Gastroesophageal sphincter (tissue), 4 donors: ENCODE measurements at places on chromosomes 16 and 17.
A peak's percentile ranks its signal among the peaks of the same experiment; 100 is the strongest.

DNA sequence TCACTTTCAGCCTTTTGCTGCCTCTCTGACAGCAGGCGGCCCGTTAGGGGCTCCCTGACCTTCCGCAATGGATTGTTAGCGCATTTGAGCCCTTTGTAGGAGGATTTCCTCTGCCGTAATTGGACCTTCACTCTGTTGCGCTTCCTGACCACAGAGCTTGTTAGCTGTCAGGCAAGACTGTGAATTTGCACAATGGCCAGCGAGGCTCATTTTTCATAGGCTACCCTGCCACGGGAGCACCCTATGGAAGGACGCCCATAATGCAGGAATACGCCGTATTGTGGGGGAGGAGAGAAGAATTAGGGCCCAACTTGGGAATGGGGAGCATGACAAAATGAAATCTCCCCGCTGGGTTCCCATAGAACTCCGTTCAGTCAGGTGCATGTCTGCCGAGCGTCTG lies 205.2 kb upstream of the NLRP1 start:
- no peak for ATAC-seq

- no peak for ATAC-seq
Observed at GRCh38 chr17:35548978-35549377, 11.5 kb upstream of the SLFN12L start.

GRCh38 chr16:3095869-3096268 lies 3.2 kb downstream of the ZSCAN10 start:
- peak; percentile 49 for ATAC-seq

DNA sequence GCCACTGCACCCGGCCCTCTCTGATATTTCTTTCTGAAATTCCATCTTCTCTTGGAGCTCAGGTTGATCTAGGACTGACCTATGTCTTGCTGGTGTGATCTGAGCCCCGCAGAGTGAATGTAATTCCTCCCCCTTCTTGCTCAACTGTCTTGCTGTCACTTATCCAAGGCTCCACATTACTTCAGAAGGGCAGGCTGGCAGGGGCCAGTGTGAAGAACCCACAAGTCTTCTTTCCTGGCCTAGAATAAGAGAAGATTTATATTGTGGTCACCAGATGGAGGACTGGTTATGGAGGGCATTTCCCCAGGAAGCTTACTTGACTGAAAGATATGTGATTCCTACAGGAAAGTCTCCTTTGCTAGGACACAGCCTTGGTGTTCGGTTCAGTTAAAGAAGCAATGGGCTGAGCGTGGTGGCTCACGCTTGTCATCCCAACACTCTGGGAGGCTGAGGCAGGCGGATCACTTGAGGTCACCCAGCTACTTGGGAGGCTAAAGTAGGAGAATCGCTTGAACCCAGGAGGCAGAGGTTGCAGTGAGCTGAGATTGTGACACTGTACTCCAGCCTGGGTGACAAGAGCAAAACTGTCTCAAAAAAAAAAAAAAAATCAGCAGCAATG lies 13.4 kb downstream of the ITGAL start:
- no peak for ATAC-seq

DNA sequence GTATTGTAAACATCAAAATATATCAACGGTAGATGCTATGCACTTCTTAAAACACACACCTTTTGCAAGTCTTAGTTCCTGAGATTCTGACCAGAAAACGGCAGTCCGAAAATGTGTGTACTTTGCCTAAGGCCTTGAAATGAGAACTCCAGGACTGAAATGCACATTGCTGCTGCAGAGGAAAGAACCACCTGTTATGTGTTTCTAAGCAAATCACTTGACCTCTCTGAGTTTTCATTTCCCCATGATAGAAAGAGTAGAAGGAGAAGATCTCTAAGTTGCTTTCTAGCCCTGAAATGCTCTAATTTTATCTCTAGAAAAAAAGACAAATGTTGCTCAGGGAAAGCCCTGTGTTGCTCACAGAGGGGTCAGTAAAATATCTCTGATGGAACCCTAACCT lies 9.9 kb downstream of the CCDC182 start:
- ATAC-seq, result no peak

DNA sequence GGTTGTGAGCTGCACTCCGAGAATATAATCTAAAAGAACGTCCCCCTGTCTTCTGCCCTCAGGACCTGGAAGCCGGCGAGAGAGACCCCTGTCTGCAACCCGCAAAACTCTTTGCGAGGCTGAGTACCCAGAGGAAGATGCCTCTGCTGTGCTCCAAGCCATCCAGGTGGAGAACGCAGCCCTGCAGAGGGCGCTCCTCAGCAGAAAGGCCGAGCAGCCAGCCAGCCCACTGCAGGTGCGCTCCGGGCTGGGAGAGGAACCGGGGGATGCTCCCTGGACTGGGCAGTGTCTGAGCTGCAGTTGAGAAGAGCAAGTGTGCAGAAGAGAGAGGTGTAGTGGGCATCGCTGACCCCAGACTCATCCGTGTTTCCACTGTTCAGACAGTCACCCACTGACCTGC lies 148.3 kb downstream of the KATNIP start:
- no peak for ATAC-seq

DNA sequence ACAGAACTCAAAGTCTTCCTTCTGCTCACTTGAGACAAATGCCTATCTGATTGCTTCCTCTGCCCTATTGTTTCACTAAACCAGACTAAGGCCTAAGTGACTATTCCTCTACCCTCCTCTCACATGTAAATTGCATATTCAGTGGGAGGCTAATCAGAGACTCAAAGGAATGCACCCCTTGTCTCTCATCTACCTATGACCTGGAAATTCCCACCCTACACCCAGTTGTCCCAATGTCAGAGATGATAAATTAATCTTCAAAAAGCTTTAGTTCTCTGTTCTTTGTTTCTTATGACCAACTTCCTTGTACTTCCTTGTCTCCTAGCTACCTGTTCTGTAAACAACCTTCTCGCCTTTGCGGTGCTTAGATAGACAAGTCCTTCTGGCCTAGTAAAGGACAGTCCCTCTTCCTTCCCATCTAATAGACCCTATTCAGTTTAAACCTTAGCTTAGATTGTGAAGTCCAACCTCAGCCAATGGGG lies 76.0 kb downstream of the EMP2 start:
- no peak for ATAC-seq

- peak; percentile 53 for ATAC-seq
Observed at GRCh38 chr16:24993722-24994686, 21.2 kb downstream of the ARHGAP17 start.

DNA sequence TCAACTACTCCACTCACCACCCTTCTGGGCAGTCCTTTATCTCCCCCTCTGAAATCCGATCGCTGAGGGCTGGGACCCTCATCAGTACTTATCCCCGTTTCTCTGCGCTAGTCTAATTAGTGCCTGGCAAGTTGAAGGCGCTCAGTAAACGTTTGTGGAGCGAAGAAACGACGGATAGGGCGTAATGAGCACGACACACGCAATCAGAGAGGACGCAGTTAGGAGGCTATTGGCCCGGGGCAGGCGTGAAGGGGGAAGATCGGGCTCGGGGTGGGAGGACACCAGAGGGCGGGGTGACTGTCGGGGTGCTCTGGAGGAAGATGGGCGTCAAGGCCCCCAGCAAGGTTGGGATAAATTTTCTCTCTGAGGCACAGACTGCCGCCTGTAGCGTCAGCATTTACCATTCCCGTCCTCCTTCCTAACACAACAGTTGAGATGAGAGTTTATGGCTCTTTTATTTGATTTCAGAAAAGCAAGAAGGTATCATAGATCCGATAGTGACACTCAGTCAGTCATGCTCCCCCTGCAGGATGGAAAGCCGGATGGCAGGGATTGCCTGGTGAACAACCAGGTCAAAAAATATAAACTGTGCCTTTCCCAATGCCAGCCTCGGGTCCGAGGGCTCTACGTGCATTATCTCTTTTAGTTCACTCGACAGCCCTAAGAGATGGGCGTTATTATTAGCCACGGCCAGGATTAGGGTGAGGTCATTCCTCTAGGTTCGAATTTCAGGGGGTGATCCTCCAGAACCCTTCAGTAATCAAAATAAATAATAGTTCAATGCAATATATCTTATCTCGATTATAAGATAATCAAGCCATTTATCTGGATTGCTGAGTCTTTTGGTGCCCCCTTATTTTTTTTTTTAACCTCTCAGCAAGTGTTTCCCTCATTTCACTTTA lies 9.5 kb upstream of the ARL4D start:
- ATAC-seq, result peak; percentile 85
